Common myeloid progenitor, CD34-positive (primary cell): ENCODE measurements at places on chromosomes 2 and 18.

- no peak for DNase-seq
Observed at GRCh38 chr2:217639481-217639880, 363.3 kb downstream of the TNS1 start.

GRCh38 chr18:4181882-4182568 is 273.1 kb downstream of the DLGAP1 start:
- peak; percentile 1 for DNase-seq

DNA sequence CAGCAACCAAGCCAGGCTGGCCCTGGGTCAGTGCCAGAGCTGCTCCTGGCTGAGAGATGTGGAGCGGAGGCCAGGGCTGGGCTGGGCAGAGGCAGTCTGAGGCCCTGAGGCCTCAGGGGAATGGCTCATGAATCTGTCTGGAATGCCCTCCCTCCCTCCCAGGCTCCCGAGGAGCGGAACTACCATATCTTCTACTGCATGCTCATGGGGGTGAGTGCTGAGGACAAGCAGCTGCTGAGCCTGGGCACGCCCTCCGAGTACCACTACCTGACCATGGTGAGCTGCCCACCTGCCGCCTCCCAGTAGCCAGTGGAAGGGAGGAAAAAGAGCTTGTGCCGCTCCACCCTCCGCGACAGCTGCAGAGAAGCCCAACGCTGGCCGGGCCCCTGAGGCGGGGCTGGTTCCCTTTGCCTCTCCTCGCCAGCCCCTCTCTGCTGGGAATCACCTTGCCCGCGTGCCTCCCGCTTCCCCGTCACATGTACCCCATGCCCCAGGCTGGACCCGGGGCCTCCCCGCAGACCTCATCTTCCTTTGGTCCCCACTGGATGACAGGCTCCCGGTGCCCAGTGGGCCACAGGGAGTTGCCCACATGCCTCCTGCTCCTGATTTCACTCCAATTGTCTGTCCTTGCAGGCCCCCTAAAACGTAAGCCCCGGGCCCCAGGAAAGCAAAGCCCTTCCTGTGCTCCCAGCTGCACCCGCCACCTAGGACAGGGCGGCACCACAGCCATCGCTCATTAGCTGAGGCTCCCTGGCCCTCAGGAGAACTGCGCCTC is 41.1 kb downstream of the MYO7B start:
- DNase-seq, result no peak

- DNase-seq, result no peak
Observed at GRCh38 chr2:43383533-43383932, 157.1 kb upstream of the ZFP36L2 start.

GRCh38 chr2:16700551-16701259 is 35.1 kb upstream of the CYRIA start:
- no peak for DNase-seq

GRCh38 chr2:176642074-176642473 is 372.8 kb downstream of the MTX2 start:
- DNase-seq, result no peak

GRCh38 chr2:100812116-100812515 is 7.8 kb upstream of the NPAS2 start:
- no peak for DNase-seq

GRCh38 chr2:127149384-127149783 is 42.4 kb upstream of the BIN1 start:
- peak; percentile 17 for DNase-seq

GRCh38 chr2:225399504-225399903 is at the start of gene NYAP2:
Gene NYAP2 (plus strand): TSS chr2:225399710. CDS start chr2:225408881, 9,171 bp downstream.
- DNase-seq, result no peak

DNA sequence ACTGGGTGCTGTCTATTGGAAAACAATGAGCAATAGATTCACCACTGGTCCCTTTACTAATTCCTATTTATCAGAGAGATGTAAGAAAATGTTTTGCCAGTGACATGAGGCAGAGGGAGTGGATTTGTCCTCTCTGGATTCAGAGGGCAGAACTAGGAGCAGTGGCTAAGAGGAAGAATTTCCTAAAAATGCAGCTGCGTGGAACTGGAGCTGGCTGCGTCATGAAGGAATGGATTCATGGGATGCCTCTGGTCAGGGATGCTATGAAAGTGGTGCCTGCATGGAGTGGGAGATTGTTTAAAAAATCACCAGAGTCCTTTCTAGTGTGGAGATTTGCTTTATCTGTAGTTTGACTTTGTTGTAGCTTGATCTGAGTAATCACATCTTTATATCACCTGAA is 78.3 kb downstream of the ARHGEF33 start:
- DNase-seq, result no peak

DNA sequence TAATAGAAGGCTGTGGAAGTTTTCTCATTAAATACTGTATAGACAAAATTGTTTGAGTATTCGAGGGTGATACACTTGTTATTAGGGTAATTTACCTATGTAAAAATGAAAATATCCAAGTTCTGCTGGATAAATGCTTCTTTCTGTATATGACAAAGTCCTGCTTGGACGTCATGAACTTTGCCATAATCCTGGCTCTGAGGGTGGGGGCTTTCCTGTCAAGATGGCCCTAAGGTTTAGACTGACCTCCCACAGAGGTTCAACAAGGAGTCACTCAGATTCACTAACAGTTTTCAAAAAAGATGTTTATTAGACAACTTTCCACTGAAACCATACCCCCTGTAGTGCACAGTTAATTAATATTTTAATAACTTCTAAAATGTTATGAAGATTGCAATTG is 52.5 kb upstream of the NABP1 start:
- no peak for DNase-seq

DNA sequence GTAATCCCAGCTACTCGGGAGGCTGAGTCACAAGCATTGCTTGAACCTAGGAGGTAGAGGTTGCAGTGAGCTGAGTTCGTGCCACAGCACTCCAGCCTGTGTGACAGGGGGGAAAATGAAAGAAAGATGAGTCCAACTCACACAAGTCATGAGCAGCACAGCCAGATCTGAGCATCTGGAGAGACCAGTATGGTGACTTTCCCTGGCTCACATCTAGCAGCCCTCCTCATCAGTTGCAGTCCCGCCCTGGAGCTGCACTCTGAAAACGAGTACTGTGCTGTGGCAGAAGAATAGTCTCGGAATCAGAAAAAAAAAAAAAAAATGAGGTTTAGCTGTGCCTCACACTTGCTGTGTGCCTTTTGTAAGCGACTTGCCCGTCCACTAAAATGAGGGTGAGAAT is 74.4 kb upstream of the TRIB2 start:
- no peak for DNase-seq

- peak; percentile 77 for DNase-seq
Observed at GRCh38 chr2:529424-529823, 147.8 kb downstream of the TMEM18 start.

- no peak for DNase-seq
Observed at GRCh38 chr2:192016265-192016664, 169.4 kb upstream of the CAVIN2 start.

- DNase-seq, result no peak
Observed at GRCh38 chr2:62999905-63000304, 50.7 kb upstream of the OTX1 start.

DNA sequence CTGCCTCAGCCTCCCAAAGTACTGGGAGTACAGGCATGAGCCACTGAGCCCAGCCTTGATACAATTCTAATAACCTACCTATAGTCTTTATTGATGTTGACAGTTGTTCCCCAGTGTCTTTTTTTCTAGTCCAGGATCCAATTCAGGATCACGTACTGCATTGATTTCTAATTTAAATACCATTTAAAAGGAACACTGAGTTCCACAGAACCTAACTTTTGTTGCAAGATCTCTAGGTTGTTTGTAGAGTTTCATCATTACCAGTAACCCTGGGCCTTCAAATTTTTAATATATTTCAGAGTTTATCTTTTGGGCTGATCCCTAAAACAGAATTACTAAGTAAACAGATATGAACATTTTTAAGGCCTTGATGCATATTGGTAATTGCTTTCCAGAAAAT is 21.1 kb upstream of the TMBIM1 start:
- no peak for DNase-seq

DNA sequence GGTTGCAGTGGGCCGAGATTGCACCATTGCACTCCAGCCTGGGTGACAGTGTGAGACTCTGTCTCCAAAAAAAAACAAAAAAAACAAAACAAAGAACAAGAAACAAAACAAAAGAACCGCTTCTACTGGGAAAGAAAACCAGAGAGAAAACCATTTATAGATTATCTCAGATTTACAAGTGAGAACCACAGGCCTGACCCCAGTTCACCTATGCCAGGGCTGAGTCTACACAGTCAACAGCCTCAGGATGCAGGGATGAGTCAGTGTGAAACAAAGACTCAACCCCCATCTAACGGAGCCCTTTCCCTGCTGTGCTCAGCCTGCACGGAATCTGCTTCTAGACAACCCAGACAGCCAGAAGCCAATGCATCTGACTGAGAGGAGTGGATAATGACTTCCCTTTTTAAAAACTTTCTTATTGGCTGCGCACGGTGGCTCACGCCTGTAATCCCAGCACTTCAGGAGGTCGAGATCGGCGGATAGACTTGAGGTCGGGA is 25.5 kb upstream of the YWHAQ start:
- DNase-seq, result no peak

DNA sequence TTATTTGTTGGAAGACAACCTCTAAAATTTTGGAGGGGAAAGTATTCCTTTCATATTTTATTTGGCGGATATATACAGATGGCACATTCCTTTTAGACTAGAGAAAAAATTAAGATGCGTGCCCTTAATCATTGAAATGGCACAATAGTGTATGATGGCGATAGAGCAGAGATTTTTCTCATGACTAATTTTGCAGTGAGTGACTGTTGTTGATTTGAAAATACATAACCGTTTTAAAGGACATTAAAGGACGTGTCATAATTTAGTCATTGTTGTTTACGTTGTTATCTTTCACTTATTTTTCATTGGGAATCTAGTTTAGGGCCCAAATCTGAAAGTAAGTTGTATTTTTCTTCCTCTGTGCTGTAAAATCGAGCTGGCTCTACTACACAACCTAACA is 61.7 kb downstream of the CERS6 start:
- no peak for DNase-seq

DNA sequence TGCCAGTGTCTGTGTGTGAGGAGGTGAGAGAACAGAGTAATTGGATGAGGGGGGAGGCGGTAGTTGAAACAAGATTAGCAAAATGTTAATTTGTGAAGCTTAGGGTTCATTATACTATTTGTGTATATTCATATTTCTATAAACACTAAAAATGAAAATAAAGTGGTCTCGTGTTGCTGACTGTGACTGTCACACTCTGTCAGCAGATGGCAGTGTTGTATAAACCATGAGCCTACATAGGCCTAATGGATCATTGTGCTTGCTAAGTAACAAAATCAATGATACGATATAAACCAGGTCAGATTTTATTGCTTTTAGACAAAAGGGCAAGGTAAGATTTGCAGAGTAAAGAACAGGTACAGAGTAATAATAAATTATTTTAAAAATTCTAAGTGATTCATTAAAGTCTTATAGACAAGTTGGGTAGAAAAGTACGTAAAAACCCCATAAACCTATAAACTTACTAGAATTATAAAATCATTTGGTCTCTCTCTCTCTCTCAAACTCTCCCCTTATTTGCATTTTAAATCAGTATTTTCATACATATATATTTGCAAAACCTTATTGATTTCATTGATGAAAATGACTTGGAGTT is 182.7 kb downstream of the RPIA start:
- peak; percentile 80 for DNase-seq

DNA sequence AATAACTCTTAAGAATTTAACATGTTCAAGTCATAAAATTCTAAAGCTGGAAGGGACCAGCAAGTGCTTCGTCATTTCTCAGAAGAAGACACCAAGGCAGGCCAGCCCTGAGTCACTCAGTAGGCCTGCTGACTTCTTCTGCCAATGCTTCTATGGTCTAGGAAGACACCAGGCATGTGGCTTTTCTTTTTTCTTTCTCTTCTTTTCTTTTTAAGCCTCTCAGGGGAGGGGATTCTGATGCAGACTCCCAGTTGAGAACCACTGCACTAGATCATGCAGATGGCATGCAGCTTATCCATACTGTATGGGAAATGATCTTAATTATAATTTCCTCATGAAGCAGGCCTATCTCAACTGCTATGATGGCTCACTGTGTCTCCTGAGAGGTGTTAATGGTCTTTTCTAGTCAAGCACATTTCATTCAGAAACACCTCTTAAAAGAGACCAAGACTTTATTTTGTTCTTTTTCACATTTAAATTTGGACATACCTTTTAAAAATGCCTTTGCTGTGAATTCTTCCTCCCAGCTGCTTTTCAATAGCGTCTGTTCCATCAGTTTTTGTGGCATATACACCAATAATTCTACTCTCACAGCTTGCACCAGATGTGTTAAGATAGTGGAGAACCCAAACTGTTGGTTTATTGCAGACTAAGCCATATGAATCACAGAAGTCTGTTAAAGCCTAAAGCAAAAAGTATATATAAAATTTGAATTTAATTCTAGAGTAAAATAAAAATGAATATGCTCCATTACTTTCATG is 11.3 kb downstream of the KCTD18 start:
- DNase-seq, result no peak

DNA sequence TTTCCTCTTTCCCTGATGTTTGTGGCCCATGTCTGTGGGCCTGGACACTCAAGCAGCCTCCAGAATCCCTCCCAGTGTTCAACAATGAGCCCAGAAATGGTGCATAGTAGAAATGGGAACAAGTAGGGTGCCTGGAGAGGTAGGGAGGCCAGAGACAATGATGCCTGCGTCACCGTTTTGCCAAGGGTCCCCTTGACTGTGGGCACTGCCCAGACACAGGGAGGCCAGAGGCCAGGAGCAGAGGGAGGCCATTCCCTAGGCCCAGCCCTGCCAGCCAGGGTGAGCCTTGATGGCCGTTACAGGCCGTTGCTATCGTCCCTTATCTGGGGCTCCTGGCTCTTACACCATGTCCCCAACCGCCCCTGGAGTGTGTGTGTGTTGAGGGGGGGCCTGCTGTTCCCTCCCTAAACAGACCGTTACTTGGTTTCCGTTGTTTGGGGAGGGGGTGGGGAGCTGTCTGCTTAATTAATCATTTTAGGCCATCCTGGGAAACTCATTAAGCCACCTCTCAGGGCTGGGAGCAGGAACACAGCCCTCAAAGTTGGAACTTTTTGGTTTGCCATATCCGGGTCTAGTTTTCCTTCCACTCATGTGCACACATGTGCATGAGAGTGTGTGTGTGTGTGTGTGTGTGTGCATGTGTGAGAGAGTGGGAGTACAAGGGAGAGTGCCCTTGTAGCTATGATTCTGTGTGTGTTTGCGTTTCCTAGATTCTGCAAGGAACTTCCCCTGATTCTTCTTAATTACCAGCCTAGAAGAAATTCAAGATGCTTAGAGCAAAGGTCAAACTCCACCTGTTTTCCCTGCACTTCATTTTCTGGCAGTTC is 135.2 kb upstream of the HAAO start:
- DNase-seq, result peak; percentile 87

DNA sequence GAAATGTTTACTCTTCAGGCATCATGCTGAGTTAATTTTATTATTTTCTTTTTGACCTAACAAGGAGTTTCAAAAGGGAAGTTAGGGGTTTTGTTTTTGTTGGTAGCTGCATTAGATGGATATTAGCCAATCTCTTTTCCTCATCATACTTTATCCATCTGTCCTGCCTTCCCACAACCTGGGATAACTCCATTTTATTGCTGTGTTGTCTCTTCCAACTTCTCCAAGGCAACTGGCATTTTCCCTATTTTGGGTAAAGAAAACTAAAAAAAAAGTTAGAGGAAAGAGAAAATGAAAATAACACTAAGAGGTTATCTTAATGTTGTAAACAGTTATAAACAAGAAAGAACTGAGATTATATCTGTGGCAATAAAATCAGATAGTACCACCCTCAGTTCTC is 147.0 kb downstream of the PID1 start:
- no peak for DNase-seq
